HTR-8/SVneo (cell line): ENCODE measurements at places on chromosomes 11 and 22.
A peak's percentile ranks its signal among the peaks of the same experiment; 100 is the strongest.

DNA sequence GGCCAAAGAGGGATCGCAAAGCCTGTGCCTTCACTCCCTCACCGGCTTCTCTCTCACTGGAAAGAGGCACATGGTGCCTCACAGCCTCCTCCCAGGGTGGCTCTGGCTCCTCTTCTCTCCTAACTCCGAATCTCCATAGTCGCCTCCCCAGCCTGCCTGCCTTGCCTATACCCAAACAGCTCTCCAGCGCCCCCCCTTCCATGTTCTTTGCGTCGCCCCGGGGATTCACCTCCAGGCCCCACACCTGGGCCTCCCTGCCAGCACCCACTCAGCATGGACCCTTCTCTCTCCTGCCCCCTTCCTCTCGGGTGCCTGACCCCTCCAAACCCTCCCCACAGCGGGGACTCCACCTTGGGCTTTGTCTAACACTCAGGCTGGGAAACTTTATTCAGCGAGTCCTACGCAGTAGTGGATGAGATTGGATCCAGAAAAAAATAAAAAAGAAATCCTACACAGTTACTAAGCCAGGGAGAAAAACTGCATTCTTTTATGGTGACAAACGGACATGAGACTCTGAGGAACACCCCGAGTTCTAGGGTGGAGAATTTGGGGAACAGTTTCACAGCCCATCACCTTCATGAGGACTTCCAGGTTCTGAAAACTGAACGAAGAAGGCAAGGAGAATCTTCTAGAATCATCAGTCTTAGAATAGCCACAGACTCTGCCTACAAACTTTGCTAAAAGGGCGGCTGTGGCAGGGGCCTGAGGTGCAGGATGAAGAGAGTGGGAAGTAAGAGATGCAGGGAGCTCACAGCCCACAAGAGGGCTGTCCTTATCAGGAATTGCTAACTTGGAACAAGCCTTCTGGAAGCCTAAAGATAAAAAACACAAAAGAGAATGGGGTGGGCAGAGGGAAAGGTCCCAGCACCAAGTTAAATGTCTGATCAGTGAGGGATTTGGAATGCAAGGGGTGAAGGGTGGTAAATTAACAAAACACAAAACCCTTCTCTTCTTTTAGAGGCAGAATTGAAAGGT, 5.3 kb downstream of the PPM1F start:
- no peak for DNase-seq

DNA sequence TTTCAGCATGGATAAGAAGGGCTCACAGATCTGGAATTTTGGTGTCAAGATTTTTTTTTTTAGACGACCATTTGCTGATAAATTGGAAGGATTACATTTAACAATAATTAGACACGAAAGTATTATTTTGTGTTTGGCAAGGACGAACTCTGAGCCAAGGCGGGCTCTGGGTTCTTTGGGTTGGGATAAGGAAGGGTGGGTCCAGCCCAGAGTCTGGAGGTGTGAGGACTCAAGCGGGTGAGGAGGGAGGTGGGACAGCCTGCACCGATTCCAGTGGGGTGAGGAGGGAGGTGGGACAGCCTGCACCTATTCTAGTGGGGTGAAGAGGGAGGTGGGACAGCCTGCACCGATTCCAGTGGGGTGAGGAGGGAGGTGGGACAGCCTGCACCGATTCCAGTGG, 4.1 kb downstream of the B3GAT1 start:
- DNase-seq, result no peak

- no peak for DNase-seq
Measured at GRCh38 chr22:32652645-32653270, 148.7 kb upstream of the TIMP3 start.

GRCh38 chr11:35968386-35969088, 24.7 kb downstream of the LDLRAD3 start:
- DNase-seq, result no peak

DNA sequence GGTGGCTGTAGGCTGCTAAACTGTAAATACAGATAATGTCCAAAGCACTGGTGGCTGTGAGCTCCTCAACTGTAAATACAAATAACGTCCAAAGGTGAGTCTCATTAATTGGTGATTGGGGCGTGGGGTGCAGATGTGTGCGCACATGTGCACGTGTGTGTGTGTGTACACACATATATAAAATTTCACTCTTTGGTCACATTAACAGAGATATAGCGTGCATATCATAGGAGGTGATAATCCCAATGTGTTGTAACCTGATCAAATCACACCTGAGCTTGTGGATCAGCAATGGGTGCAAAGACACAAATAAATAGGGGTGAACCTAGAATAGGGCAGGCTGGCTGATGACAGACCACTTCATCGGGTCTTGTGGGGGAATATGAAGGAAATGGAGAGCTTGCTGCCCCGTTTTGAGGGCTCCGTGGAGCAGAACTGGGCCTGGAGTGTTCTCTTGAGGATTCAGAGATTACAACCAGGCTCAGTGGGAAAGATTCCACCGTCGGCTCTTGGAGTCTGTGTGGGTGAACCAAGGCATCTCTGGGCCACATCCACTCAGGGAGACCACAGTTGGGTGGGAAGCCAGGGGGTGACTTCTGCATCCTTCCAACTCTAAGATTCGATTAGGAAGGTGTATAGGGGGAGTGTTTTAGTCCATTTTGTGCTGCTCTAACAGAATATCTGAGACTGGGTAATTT, 24.9 kb upstream of the OSBPL5 start:
- no peak for DNase-seq

DNA sequence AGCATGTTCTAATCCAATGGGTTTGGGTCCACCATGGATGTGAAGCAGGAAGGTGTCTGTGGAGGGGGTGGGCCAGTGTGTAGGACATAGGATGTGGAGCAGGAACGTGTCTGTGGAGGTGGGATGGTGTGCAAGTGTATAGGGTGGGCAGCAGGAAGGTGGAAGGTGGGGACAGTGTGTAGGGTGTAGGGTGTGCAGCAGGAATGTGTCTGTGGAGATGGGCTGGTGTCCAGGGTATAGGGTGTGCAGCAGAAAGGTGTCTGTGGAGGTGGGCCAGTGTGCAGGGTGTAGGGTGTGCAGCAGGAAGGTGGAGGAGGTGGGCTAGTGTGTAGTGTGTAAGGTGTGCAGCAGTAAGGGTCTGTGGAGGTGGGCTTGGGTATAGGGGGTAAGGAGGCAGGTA, 1068.0 kb downstream of the NTM start:
- no peak for DNase-seq

DNA sequence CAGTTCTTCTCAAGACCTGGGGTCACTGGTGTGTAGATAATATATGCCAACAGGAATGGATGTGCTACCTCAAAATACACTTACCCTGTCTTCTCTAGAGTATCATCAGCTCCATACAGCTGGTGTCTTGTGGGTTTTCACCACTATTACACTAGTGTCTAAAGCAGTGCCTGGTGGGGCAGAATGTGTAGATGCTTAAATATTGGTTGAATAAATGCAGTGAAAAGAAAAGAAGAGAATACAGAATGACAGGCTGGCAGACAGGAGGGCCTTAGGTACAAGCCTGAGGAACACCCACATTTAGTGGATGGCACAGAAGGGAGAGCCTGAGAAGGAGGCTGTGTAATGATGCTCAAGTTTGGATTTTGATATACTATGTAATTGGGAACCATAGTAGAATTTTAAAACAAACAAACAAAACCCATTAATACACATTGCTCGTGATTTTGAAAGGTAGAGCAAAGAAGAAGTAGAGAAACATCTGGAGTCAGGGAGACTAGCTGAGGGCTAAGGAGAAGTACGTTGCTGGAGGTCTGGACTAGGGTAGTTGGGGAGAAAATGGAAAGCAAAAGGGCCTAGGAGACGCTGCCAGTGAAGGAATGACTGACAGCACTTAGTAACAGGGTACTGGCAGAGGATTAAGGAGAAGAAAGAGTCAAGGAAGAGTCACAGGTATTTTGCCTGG, 20.5 kb upstream of the RAG2 start:
- no peak for DNase-seq

DNA sequence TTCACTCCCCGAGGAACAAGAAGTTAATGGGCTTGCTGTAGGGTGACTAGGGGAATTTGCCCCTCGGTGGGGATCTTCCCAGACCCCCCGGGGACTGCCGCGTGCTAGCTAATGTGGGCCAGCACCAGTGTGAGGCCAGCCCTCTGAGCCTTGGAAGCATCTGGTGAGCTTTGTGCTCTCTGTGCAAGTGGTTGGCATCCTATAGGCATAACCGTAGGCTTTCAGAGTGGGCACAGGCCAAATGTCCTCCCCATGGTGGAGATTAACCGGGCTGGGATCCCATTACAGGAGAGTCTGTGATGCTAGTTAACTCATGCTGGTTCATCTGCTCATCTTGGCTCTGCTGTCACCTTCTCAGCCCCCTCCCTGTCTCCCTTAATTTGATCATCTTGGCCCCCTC, 125.7 kb downstream of the TRIM29 start:
- no peak for DNase-seq

- no peak for DNase-seq
Measured at GRCh38 chr11:22491555-22492225, 133.9 kb downstream of the FANCF start.

- peak; percentile 36 for DNase-seq
Measured at GRCh38 chr22:19962246-19962908, 20.8 kb upstream of the TXNRD2 start.
